Cerebellum (tissue), 4 donors: ENCODE measurements at places on chromosomes 1 and 21.
A peak's percentile ranks its signal among the peaks of the same experiment; 100 is the strongest.

- peak; percentile 11 for DNase-seq
Measured at GRCh38 chr1:31583995-31584868, 7.9 kb downstream of the TINAGL1 start.

DNA sequence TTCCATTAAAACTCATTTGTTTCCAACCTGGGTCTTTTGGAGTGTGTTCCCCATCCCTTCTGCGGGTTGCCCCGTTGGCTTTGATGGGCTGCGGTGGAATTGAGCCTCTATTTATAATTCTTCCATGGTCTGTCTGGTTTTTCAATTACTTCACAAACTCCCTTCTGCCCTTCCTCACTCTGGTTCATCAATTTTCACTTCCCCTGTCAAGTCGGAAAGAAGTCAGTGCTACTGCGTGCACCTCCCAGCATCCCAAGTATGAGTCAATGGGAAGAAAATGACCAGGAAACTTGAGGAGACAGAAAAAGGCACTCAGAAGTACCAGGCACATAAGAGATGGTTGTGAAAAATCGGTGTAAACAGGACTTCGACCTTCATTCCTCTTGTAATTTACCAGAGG is 126.2 kb downstream of the KAZN start:
- no peak for DNase-seq

DNA sequence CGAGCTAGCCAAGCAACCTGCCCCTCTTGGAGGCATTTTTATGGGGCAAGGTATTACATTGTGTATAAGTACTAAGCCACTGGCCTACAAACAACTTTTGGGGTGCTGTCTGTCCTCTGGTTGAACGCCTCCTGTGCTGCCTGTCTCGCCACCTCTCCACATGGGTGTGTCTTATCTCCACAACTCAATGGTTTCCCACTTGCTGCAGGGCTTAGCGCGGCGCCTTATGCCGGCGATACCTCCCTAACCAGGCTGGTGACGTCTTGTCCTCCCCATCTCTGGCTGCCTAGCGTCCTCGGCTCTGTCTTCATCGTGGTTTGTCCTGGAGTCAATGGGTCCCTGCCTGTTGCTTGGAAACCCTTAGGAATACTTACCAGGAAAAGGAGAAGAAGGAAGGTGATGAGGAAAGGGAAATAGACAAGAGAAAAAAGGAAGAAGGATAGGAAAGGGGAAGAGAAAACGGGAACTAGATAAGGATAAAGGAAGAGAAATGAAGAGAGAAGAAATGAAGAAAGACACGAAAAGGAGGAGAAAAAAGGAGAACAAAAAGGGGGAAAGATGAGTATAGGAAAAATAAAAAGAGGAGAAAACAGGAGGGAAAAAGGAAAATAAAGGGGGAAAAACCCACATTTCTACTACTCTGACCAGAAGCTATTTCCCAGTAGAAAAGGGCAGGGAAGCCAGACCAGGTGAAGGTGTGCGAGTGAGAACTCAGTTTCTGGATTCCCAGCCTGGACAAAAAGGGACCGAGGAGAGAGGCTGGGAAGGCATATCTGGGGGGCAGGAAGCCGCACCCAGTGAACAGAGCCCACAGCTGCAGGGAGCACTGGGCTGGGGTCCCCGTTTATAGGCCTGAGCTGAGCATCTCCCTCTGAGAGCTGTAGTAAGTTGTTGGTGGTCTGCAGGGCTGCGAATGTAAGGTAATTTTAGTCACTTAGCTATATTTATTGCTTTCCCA is 86.2 kb downstream of the CLIC6 start:
- no peak for DNase-seq

DNA sequence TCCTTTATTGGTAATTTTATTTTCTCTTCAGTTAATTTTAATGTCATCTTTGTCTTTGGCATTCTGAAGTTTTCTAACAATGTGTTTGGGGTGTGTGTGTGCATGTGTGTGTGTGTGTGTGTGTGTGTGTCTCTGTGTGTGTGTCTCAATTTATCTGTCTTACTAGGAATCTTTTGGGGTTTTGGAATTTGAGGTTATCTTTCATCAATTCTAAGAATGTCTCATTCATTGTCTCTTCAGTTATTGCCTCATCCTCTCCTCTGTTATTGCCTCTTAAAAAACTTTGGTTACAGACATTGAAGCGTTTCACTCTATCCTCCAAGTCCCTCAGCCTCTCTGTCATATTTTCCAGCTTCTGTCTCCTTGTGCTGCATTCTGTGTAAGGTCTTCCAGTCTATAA is 18.1 kb upstream of the SAMD13 start:
- no peak for DNase-seq

DNA sequence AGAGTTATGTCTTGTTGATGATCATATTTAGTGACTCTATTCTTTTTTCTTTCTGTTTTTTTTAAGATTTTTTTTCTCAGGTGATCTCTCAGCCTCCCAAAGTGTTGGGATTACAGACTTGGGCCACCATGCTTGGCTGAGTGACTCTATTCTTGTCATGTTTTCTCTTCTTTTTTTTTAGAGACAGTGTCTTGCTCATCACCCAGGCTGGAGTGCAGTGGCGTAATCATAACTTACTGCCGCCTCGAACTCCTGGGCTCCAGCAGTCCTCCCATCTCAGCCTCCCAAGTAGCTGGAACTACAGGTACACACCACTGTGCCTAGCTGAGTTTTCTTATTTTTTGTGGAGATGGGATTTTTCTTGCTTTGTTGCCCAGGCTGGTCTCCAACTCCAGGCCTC is 36.9 kb downstream of the ZMYM4 start:
- no peak for DNase-seq

DNA sequence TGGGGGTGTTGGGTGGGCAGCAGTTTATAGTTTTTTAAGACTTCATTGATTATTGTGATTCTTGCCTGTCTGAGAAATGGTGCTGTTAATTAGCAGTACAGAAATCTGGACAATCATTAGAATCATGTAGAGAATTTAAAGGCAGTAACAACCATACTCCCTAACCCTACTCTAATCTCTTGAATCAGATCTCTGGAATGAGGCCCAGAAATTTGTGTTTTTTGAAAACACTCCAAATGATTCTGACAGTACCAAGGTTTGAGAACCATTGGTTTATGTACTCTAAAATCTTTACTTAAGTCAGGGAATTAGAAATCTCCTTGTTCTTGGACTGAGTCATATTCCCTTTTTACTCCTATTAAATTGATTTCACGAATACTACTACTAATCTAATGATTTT is 24.0 kb downstream of the FNBP1L start:
- no peak for DNase-seq

GRCh38 chr1:235011599-235012435 is 116.8 kb downstream of the TOMM20 start:
- DNase-seq = peak; percentile 88

GRCh38 chr1:27001570-27002360 is 8.3 kb downstream of the TRNP1 start:
- no peak for DNase-seq

DNA sequence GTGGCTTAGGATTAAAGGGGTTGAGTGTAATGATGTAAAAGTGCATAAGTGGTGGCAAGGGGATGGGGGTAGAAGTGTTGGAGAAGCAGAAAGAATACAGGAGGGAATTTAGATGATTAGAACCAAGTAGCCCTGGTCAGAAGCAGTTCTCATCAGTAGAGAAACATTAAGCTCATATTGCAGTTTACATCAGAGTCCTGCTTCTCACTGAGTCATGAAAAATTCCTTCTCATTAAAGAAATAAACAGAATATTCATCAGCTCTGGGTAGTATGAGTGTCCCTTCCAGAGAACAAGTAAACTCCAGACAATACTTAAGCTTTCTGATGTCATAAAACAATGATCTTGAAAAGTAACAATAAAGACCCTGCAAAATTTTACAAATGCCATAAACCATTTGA is 36.5 kb downstream of the LRRIQ3 start:
- DNase-seq = no peak
